ENCODE measurements at places on chromosomes 12 and 14.
A peak's percentile ranks its signal among the peaks of the same experiment; 100 is the strongest.

GRCh38 chr12:79059557-79059956, 195.0 kb downstream of the SYT1 start:
- no peak for DNase-seq

DNA sequence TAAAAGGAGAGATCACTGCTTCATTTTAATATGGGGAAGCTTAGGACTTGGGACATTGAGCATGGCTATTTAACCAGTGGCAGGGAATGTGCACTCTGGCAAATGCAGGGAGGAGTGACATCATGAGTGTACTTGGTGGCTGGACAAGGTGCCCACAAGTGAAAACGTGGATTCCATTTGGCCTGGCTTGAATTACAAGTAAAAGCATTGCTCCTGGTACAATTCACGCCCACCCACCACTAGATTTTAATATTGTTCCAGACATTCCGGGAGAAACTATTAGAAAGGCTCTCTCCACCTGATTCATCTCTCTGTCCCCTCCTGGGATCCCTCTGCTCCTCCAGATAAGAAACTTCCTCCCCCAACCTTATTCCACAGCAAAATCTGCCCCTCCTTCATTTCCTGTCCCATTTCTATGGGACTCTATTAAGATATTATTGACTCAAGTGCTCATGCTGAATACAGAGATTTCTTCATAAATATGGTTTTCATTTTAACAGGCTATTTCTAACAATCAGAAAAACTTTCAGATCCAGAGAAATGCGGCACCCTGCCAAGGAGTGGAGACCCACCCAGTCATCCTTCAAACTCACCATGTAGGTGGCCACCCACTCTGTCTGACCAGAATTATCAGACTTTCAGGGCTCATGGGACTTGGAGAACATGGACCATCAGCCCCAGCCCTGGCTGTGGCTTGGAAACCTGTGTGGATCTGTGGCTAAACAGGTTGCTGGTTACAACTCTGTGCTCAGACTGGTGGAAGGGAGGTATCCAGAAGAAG, 43.2 kb downstream of the SSPN start:
- no peak for DNase-seq

DNA sequence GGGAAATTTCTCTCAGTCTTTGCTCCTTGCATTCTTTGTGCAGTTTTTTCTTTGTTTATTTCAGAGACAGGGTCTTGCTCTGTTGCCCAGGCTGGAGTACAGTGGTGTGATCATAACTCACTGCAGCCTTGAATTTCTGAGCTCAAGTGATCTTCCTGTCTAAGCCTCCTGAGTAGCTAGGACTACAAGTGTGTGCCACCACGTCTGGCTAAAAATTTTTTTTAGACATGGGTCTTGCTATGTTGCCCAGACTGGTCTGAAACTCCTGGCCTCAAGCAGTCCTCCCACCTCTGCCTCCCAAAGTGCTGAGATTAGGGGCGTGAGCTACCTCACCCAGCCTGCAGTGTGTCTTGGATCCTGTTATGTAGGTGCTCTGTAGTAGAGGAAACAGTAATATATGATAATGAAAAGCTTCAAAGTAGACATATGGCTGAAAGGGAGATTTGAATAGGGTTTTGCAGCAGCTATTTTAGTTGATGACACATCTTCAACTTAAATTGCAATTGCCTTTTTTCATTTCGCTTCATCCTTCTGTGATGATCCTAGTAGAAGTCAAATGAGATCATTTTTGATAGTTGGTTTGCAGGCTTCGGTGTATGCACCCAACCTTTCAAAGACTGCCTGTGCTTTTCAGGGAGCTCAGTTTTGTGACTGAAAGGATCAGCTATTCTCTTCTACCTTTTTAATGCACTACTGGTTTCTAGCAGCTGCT, 75.4 kb downstream of the FUT8 start:
- DNase-seq: no peak

- no peak for DNase-seq
Measured at GRCh38 chr12:63228853-63229252, 77.9 kb upstream of the AVPR1A start.

- no peak for DNase-seq
Measured at GRCh38 chr12:124779161-124780141, 84.2 kb downstream of the SCARB1 start.

DNA sequence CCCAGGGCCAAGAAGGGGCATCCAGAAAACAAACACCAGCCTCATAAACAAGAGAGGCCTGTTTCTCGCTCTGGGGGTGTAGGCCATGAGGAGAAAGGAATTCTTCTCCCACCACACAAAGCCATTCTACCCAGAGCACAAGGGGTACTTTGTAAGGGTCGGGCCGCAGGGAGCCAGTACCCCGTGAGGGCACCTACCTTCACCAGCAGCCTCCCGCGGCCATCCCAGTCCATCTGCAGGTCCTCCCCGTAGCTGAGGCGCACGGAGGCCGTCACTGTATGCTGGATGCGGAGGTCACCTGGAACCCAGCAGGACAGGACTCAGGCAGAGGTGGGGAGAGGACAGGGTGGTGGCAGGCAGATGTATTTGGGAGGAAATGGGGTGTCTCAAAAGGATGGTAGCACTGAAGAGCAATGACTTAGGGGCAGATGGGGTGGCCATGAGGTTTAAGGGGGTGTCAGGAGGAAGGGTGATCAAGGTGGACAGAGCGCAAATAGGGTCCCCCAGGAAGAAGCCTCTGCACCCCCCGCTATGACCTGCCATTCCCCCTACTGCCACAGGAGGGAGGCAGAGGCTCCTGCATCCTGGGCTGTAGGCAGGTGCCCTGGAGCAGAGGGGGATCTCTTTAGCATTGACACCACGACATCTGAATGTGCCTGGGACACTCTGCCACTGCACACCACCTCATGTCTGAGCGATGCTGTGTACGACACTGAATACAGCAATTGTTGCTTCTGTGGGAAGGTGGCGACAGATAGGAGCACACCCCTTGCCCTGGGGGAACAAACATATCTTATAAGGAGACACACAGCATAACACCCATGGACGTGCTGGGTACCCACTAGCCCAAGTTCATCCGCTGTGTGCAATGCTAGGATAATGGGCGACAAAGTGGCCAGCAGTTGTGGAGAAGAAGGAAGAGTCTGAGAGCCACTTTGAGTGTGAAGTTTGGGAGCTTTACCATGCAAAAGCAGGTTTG, 61.4 kb downstream of the VWF start:
- peak; percentile 30 for DNase-seq

GRCh38 chr12:110475426-110475825, 6.8 kb downstream of the FAM216A start:
- no peak for DNase-seq

- DNase-seq: no peak
Measured at GRCh38 chr14:44149597-44149996, 357.5 kb downstream of the FSCB start.

DNA sequence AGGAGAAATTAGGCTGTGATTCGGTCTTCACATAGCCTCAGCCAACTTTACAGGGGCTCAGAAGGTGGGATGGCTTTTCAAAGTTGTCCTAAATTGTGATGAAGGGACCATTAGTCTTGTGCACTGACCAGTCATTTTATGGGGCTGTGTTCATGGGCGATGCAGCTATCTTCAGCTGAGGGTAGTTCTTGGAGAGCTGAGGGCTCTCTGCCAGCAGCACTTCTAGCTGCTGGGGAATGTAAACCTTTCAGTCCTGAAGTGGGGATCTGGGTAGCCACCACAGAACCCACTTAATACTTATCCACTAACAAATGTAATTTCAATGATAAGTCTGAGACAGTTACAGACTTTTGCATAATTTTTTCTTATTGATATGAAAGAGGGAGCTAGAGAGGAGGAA, 270.6 kb downstream of the AEBP2 start:
- DNase-seq: no peak

- no peak for DNase-seq
Measured at GRCh38 chr12:123059500-123059899, 79.0 kb downstream of the ARL6IP4 start.

DNA sequence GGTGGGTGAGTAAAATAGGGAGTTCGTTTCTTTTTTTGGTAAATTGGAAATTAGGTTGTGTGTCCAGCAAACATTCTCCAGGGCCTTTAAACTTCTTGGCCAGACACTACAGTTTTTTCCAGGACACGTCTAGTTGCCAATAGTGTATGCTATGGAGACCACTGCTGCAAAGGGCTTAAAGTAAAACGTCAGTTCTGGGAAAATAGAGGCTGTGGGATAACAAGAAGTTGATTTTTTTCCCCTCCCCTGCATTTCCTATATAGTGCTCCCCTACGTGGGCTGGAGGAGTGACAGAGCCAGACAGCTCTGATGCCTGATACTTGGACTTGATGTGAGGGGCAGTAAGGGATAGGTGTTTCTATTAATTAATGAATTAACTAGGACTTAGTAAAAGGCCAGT, 2.4 kb downstream of the ACVR1B start:
- no peak for DNase-seq

DNA sequence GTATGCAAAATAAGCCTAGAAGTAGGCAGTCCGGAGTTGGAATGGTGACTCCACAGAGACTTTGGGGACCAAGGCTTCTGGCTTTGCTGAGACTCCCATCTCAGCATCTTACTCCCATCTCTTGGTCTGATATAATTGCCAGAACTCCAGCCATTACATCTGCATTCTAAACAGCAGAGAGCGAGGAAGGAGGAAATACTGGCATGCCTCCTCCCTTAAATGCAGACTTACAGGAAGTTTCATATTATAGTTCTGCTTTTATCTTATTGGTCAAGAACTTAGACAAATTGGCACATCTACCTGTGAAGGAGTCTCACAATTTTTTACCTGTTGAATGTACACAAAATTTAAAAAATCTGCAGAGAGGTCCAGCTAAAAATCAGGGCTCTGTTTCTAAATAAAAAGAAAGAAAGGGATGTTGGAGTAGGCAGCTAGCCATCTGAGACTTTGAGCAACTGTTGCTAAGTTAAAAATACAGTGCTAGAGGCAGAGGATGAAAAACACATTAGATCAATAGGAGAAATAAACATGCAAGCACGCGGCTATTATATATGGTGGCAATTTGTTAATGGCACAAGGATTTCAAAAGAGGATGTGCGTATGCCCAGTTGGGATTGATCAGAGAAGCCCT, 209.9 kb upstream of the HMGA2 start:
- no peak for DNase-seq

- no peak for DNase-seq
Measured at GRCh38 chr12:9856151-9856550, 13.0 kb downstream of the CLEC2B start.

DNA sequence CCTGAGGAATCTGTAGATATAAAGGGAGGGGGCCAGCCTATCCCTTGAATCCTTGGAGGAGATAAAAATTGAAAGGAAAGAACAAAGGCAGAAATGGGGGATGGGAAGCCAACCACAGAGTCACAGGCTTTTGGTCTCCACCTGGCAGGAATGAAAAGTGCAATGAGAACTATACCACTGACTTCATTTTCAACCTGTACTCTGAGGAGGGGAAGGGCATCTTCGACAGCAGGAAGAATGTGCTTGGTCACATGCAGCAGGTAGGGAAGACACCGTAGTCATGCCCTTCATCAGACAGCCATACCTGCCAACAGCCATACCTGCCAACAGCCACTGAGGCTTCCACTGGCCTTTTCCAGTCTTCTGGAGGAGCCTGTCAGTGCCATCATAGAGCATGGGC, 13.4 kb downstream of the ASB8 start:
- no peak for DNase-seq

GRCh38 chr12:99706736-99707473, 59.4 kb downstream of the GARIN6 start:
- DNase-seq: no peak

DNA sequence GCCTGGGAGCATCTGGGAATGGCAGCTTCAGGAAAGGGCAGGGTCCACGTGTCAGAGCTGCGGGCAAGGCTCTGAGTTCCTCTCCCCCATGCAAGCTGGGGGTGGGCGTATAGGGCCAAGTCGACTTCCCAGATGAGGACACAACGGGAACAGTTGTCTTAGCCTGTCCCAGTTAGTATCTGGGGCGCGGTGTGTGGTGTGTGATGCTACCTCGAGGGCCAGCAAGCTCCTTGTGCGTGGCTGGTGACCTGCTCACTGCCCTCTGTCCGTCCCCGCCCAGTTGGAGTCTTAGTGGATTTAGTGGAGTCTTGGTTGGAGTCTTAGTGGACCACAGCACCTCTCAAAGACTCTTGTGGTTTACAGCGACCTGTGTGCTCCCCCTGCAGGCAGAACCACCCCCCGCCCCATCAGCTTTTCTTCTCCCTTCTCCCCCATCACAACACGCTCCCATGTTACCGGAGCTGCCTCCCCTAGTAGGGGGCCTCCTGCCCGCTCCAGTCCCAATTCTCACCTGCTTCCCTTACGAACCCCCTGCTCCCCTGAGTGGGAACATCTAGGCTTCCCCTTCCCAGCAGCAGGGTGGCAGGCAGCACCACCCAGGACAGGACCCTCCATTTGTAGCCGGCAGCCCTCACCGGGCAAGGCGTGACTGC, 8.7 kb downstream of the ASPG start:
- no peak for DNase-seq

DNA sequence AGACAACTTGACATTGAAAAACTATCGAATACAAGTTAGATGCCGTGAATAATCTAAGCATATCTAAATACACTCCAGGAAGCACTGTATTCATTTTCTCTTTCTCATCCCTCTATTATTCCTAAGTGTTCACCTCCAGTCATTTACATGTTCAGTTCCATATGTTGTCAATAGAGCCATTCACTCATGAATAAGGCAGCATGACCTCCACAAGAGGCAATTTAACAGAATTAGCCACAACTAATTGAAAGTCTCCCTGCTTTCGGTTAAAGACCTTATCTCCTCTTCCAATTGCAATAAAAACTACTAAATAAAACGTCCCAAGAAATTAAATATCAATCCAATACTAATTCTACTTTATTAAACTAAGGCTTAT, 1.8 kb downstream of the LRIG3 start:
- DNase-seq: no peak

DNA sequence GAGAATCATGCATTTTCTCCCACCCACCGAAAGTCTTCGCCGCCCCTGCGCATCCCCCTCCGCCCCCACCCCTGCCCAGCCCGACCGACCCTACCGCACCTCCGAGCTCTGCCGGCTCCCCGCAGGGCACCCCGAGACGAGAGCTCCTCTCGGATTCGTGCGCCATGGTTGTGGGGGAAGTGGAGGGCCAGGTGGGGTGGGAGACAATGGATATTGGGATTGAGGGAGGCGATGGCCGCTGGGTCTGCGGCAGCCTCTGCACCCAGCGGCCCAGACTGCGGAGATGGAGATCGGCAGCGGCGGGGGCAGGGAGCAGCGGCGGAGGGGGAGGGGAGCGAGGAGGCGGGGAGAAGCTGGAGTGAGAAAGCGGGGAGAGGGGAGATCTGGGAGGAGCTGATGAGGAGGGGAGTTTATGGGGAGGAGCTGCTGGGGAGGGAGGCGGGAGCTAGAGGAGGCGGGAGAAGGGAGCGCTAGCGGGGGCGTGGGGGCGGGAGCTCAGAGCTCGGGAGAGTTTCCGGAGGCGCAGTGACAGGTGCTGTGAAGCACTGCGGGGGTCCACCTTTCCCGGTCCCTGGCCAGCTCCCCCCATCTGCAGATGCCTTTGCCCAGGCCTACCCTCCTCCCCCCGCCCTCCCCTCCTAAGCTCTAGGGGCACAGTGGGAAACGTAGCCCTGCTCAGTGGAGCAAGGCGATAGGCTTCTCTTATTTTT, at the start of gene SALL2:
Gene SALL2 (minus strand): TSS at position 385 of the 710 bp plus-strand sequence. CDS start 219 bp downstream, at position 166.
- peak; percentile 26 for DNase-seq

GRCh38 chr12:3836641-3837040, 36.6 kb downstream of the PARP11 start:
- no peak for DNase-seq
